NCI-H1092 (cell line): ENCODE measurements at places on chromosomes 5 and 9.
A peak's percentile ranks its signal among the peaks of the same experiment; 100 is the strongest.

DNA sequence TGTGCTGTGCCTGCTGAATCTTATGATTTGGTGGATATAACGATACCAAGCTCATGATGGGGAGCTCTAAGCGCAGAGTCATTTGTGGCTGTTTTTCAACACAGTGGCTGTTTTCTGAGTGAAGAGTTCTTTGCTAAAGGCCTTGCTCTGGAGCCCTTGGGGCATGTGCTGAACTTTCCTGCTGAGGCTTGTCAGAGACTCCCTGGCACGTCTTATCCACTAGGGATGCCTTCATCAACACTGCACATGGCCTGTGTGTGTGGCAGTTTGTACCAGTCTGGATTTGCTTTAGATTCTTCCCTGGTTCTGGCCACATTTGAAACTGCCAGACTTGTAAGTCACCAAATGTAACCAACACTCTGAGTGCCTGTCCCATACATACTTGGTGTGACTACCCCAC is 188.2 kb downstream of the DMRT2 start:
- DNase-seq, result no peak

- DNase-seq, result no peak
These were observed 58.6 kb upstream of the ZBED3 start for GRCh38 chr5:77145666-77146065.

DNA sequence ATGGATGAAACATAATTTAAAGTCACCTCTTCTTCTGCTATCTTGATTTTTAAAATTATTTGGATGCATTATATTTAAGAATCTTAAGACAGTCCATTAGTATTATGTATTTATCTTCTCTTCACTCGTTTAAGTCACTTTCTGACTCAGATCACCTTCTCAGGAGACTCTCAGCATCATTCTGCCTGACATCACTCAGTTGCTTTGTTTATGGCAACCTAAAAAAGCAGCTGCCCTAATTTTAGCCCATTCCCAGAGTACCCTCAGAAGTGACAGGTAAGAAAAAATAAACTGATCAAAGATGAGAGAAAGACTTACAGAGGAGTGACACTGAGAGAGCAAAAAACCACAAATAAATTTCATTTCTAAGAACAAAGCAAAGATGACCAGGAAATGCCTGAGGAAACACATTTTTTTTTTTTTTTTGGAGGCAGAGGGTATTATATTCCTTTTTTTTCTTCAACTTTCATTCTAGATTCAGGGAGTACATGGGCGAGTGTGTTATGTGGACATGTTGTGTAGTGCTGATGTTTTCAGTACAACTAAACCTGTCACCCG is 140.5 kb downstream of the MUSK start:
- DNase-seq, result no peak

DNA sequence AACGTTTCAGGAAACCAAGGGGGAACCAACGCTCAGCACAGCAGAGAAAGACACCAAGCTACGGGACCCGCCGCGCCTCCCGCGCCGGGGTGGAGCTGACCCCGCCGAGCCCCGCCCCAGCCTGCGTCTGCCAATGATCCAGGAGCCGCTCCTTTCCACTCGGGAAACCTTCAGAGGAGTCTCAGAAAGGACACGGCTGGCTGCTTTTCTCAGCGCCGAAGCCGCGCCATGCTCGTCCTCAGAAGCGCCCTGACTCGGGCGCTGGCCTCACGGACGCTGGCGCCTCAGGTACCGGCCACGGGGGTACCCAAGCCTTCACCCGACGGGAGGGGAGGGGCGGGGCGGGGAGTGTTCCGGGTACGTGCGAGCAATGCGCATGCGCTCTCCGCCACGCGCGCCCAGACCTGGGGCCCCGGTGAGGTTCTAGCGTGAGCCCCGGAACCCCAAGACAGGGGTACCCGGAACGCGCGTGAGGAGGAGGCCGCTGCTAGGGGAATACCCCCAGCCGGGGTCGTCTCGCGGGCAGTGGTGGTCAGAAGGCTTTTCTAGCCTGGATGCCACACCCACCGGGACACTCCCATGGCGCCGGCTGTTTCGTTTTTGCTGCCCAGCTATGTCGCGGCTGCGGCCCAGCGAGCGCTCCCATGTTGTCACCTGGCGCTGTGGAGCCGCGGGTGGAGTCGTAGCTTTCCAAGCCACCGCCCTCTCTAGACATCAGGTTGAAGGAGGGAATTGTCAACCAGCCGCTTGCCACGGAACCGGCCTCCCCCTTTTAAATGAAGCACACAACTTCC is at the start of gene NIPSNAP3A:
Gene NIPSNAP3A, plus strand, starts transcription at position 119 of the 794 bp plus-strand sequence. Its CDS starts 110 bp downstream, at position 229.
- DNase-seq, result peak; percentile 80

DNA sequence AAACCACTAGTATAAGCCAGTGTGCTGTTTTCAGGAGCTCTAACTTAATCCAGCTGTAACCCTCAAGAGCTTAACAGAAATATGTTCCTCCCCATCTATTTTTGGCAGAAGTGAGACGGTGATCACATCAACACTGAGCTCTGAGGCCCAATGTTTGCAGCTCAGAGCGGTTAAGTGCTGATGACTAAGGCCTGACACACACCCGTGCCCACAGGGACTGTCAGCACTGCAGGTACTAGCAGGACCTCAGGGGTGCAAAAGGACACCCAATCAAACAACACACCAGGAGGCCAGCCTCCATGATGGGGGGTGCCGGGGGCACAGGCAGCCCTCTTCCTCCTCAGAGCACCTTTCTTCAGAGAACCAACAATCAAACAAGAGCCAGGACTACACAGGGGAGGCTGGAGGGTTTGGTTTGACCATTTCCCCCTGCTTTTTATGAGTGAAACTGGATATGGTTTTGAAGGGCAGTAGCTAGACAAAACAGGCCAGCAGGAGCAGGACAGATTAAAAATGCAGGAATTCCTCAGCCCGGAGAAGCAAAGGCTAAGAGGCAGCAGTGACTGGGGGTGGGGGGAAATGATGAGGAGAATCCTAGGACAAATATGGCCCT is 61.3 kb downstream of the RAPGEF1 start:
- no peak for DNase-seq

DNA sequence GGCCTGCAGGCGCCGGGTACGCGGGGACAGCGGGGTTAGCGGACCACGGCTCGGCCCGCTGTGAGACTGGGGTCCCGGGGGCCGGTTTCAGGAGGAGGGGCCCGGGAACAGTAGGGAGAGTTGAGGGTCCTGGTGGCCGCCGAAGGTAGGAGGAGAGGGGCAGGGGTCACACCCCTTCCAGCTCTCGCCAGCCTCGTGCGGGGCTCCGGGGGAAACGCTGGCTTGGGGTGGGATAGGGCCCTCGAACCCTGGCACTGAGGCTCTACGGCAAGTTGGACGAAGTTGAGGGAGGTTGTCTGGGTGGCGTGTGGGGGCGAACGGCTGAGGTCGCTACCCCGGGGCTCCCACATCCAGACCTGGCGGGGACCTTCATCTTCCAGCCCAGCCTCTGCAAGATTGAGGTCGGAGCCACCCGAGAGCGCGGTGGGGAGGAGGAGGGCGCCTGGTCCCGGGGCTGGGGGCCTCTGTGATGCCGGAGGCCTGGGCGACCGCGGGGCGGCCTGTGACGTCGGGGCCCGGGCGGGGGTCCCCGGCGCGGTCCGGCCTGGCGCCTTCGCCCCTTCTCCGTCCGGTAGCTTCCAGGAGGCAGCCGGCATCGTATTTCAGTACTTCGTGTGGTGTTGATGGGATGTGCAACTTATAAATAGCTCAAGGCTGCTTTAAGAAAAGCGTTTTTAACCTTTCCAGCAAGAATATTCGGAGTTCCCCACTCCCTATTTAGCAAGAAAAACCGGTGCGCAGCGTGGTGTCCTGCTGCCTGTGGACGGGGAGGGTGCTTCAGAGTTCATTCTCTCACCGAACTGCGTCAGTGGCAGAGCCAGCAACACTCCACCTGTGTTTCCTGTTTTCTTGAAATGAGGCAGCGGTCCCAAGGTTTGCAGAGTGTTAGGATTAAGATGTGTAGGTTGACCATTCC is 902 bp downstream of the HABP4 start:
- DNase-seq, result no peak

DNA sequence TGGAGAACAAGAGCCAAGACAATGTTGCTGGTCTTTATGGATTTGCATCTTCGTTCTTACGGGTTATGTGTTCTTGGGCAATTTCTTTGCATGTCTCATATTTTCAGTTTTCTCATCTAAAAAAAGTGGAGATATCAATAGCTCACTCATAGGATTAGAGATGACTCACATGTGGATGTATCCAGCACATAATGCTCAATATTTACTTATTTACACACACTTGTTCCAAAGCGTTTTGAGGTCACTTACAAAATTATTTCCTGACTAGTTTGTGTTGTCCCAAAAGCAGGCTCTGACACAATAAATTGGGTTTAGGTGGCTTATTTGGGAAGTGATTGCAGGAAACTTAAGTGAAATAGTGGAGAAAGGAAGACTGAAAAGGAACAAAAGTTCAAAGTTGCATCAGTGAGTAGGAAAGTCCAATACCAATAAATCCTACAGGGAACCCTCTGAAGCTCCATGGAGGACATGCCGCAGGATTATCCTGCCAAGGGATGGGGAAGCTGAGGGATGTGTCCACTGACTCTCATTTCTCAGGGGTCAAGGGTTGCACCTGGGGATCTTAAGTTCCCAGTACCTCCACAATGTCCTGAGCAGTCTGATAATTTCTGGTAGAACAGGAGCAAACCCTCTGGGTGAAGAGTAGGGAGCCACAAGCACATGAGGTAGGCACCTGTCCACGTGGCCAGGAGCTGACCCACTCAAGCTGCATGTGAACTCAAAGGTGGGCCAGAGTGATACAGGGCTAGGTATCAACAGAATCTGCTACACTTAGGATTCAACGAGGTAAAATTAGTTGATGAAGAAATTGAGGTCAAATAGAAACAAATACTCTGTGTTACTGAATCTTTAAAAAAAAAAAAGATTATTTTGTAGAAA is 37.4 kb upstream of the SLC44A1 start:
- no peak for DNase-seq
